Panc1 (cell line): ENCODE measurements at places on chromosomes 1 and 21.

DNA sequence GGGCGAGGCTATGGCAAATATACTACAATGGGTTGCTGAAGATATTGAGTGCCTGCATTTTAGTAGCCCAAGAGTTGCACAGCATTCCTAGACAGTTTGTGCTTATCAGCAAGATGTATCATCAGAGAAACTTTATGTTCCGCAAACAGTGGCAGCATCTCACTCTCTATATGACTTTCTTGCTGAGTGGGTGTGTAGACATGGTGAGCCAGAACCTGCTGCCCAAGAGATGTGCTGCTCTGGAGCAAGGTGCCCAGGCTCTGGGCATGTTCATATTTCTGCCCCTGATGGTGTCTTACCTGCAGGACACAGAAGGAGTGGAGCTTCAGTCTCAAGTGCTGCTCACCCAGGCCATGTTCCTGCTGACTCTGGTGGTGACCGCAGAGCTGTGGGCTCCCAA lies 8.2 kb upstream of the RGSL1 start:
- no peak for DNase-seq

GRCh38 chr21:35227786-35228185 lies 178.7 kb upstream of the RUNX1 start:
- no peak for DNase-seq

- no peak for DNase-seq
These were observed 458.3 kb upstream of the BRINP3 start for GRCh38 chr1:190935925-190936324.

- DNase-seq: no peak
These were observed 12.6 kb upstream of the PLA2G2C start for GRCh38 chr1:20198918-20199317.

- no peak for DNase-seq
These were observed 5.6 kb upstream of the LACTBL1 start for GRCh38 chr1:22978299-22978698.

- no peak for DNase-seq
These were observed 347.5 kb downstream of the SMYD3 start for GRCh38 chr1:246159279-246160227.

- no peak for DNase-seq
These were observed 262.5 kb upstream of the B3GALT2 start for GRCh38 chr1:193448682-193449461.

DNA sequence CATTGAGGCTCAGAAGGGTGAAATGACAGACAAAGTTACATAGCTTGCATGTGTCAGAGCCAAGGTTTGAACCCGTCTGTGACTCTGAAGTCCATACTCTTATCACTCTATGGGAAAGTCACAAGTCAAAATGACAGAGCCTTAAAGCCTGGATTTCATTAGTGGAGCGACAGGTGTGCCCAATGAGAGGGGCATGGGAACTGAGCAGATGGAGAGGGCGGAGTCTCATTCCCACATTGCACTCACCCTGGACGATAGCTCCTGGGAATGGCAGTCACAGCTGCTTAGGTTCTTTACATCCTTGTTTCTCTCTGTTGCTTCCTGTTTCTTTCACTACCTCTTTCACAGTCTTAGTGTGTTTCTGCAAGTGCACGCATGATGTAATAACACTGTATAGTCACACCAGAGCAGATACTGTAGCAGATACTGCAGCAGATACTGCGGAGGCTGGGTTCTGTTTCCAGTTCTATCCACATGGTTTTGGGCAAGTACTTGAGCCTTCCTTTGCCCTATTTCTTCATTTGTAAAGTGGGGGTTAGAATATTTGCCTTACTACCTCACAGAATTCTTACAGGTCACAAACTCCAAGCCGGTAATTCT lies 127.2 kb downstream of the ZSCAN20 start:
- no peak for DNase-seq

DNA sequence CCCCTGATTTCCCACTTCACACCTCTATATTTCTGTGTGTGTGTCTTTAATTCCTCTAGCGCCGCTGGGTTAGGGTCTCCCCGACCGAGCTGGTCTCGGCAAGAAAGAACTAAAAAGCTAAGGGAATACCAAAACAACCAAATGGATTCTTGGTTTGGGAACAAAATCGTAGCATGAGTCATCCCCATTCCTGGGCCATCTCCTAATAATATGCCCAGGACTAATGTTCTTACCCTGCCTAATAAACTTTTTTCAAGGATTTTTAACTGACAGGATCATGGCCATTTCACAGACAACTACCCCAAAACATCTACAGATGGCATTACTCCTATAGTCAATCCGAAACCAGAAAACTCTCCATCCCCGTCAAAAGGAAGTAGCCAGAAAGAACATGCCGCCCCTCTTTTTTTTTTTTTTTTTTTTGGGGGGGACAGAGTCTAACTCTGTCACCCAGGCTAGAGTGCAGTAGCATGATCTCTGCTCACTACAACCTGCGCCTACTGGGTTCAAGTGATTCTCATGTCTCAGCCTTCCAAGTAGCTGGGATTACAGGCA lies 4.1 kb upstream of the HPDL start:
- no peak for DNase-seq

DNA sequence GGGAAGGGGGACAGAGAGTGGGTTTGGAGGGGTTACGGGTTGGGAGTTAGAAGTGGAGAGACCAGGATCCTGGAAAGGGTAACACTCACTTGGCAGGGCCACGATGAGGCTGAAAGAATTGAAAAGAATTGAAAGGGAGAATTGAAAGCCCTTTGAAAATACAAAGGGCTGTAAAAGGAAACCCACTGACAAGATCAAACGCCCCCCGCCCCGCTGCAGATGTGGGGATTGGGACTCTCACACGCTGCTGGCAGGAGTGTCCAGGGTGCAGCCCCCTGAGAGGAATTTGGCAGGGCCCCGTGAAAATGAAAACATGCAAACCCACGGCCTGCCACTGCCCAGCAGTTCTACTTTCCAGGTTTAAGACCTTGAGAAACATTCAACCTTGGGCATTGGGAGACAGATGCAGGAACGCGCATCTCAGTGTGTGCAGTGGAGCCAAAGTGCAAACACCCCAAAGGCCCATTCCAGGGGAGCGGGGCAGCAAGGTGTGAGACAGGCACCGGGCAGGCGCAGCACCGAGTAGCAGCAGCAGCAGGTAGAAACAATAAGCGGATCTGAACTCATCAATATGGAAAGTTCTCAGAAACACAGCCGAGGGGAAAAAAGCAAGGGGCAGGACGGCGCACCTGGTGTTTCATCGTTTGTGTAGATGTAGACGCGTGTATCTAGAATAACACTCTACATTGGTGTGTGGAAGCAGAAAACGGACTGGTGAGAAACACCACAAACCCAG lies 8.3 kb upstream of the TNFRSF1B start:
- DNase-seq: no peak

DNA sequence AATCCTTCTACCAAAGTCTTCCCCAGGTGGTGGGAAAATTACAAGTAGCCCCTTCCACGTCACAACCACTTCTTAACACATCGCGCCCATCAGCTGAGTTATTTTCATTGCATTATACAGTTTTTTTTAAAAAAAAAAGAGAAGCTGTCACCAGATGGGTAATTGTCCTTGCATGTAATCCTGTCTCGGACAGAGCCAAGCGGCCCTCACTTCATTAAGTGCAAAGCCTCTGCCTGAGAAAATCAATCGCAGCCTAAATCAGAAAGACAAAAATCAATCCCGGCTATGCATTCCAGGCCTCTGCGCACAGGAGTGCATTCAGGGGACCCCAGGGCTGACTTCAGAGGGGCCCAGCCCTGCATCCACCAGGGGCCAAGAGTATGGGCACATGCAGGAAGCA lies 538.9 kb downstream of the NPHP4 start:
- DNase-seq: no peak

DNA sequence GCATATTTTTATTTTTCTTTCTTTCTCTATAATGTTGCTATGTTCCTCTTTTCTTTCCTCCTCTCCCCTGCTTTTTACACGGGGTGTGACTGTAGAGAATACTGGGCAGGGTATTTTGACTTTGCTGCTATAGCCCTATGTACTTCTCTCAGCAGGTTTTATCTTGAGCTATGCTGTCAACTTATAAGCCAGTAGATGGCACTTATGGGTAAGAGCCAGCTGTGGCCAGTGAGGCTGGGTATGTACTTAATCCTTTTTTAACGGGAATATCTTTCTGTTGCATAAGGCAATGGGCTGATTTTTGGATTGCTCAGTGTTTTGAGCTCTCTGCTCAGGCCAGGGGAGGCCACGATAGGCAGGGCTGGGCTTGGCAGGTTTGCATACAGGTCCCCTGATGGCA lies 99.0 kb downstream of the KCNK2 start:
- no peak for DNase-seq

GRCh38 chr1:109642626-109643025 lies 13.3 kb upstream of the GSTM4 start:
- no peak for DNase-seq

DNA sequence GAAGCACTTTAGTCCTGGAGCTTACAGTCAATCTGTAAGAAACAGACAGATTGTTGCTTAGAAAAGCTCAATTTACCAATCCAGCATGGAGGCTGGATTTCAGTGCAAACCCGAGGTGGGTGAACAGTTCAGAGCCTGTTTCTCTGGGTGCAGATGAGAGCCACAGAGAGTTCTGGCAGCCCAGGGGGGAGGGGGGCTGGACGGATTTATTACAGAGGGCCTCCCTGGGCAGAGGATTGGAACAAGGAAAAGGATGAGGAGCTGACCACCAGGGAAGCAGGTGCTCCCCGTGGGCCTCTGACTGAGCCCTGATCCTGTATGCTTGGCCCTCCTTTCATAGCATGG lies 38.0 kb upstream of the EPS8L3 start:
- DNase-seq: no peak

GRCh38 chr1:176699821-176700220 lies 236.8 kb downstream of the PAPPA2 start:
- DNase-seq: no peak

- no peak for DNase-seq
These were observed 143.0 kb downstream of the URB2 start for GRCh38 chr1:229769006-229769405.

GRCh38 chr1:67821263-67821662 lies 12.0 kb downstream of the GNG12 start:
- no peak for DNase-seq

DNA sequence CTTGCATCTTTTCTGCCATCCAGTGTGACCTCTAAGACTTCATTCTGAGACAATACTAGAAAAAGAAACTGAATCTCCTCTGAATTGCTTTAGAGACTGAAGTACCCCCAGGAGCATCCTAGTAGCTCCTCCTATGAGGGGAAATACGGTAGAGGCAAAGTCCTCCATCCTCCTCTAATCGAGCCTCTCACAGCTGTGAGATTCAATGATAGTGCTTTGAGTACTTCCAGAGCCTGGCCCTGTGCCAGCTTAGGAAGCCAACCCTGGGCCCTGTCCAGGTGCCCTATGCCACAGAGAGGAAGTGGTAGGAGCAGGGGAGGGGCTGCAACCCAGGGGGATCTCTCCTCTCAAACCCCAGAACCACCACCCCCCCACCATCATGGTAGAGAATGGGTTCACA lies 10.7 kb downstream of the RORC start:
- no peak for DNase-seq

DNA sequence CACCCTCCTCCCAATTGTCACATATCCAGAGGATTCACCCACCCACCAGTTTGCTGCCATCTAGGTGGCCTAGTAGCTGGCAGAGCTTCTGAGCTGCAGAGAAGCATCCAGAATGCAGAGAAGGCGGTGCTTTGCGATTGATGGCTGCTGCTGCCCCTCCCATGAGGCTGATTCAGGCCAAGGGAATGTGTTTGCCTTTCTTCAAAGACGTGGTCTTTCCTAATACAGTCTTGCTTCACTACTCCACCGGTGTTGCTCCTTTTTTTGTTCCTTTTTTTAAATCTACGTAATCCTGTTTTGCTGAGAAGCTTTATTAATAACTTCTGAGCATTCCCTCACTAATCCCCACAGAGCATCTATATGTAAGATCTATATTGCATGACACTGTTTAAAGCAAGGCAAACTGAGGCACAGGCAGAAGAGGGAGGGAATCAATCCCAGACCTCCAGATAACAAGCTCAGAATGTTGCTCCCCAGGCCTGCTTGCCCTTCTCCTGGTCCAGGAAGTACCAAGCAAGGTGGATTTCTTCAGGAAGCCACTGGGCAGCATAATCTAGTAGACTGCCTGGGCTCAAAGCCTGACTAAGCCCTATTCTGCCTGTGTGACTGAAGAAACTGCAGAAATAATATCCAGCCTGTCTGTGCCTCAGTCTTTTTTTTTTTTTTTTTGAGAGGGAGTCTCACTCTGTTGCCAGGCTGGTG lies 275.5 kb upstream of the FMN2 start:
- DNase-seq: peak; percentile 57

- no peak for DNase-seq
These were observed 39.5 kb downstream of the TRPM2 start for GRCh38 chr21:44392916-44393315.

DNA sequence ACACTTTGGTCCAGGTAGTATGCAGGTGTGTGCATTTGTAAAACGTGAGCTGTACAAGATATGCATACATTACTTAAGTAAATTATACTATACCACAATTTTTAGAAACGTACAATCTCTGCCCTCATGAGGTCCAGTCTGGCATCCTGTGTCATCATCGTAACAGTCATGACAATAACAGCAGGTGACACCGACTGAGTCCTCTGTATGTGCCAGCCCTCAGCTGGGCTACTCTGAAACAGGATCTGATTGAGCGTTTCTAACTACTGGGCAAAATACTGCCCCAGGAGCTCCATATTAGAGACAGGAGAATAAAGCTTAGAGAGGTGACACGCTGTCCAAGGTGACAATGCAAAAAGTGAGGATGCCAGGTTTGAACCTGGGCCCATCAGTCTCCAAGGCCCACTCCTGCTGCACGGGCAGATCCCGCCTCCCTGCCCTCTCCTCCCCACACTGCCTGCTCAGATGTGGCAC lies 47.2 kb upstream of the ECE1 start:
- DNase-seq: no peak

DNA sequence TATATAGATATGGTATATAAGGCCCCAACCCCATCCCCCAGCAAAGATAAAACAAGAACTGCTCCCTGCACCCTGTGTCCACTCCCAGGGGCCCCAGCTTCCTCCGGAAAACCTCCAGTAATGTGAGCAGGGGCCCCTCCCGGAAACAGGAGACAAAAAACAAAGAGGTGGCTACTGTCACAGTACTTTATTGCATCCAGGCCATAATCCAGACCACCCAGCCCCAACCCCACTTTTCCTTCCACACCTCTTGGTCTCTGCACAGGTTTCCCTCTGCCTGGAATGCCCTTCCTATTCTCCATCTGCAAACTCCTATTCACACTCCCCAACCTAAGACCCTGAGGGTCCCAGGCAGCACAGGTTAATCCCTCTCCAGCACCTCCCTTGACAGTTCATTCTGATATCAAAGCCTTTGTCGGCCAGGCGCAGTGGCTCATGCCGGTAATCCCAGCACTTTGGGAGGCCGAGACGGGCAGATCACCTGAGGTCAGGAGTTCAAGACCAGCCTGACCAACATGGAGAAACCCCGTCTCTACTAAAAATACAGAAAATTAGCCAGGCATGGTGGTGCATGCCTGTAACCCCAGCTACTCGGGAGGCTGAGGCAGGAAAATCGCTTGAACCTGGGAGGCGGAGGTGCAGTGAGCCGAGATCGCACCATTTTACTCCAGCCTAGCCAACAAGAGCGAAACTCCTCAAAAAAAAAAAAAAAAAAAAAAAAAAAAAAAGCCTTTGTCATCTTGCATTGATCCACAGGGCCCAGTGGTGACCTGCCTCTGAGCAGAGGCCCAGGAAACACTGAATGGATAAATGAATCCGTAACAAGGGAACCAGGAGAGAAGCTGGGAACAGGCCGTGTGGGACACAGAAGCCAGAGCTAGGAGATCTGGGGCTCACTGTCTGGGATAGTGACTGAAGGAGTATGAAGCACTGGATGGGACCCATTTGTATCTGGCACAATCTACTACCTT lies 2.3 kb upstream of the AUNIP start:
- DNase-seq: no peak

GRCh38 chr1:54069791-54070170 lies 16.4 kb downstream of the TCEANC2 start:
- DNase-seq: no peak
